ENCODE measurements at places on chromosomes 7 and 10.

GRCh38 chr10:79939969-79940368 is 8.9 kb downstream of the SFTPD start:
- no peak for DNase-seq

- DNase-seq = no peak
Observed at GRCh38 chr10:129658376-129659072, 191.5 kb downstream of the MGMT start.

- no peak for DNase-seq
Observed at GRCh38 chr10:91539930-91540329, 92.9 kb downstream of the PPP1R3C start.

GRCh38 chr7:102319671-102320070 is 33.0 kb downstream of the SH2B2 start:
- no peak for DNase-seq
